BJ (cell line): ENCODE measurements at places on chromosomes 13 and 19.

DNA sequence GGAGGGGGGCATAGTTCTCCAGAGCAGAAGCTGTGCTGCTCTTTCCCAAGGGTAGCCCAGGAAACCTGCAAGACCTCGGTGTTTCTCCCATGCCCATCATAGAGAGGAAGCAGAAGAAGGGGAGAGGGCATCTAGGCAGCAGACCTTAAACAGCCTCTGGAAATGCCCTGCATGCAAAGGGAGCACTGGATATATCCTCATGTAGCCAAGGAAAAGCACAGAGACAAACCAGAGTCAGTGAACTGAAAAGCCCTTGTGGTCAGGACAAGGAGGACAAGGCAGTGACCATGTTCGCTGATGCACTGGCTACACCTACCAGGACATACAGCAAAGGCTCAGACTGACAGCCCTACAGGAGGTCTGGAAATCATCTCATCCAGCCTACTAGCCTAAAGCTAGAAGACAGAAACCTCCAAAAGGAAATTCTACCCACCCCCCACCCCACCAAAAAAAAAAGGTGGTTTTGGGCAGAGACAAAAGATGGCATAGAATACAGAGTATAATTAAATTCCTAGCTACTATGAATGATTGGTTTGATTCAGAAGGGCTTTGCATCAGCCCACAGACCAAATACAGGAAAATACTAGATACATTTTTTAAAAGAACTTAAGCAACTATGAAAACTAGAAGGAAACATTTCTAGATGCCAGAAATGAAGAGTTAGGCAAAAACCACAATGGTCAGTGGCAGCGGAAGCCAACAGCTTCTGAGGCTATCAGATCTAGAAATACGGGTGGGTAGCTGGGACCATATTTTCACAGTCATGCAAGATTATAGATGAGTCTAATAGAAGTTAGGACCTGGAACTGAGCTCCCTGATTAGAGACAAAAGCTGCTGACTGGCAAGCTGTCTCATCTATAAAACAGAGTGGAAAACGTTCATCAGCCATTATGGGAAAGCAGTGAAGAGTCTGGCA, 4.4 kb upstream of the TBC1D4 start:
- no peak for DNase-seq

GRCh38 chr13:112892426-112893206, 76.4 kb upstream of the MCF2L start:
- DNase-seq: no peak

GRCh38 chr19:6021878-6022569, 44.1 kb upstream of the RANBP3 start:
- DNase-seq: no peak

- no peak for DNase-seq
Observed at GRCh38 chr13:100540621-100541020, 48.0 kb downstream of the GGACT start.

DNA sequence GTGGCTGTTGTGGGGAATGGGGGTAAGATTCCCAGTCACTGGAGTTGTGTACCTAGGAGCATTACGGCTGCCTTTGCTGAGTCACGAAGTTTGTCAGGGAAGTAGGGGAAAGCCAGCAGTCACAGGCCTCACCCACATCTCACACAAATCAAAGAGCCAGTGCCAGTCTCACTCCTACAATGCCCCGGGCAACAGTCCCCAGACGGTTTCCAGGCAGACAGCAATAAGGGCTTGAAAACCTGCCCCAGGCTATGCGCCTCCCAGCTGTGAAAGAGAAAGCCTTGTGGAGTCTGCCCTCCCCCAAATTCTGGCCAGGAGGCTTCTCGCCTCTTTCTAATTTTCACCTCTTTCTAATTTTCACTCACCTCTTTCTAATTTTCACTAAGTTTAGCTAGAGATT, 142.3 kb upstream of the EDNRB start:
- DNase-seq: no peak

- DNase-seq: no peak
Observed at GRCh38 chr19:2750808-2751437, 11.1 kb upstream of the SLC39A3 start.

DNA sequence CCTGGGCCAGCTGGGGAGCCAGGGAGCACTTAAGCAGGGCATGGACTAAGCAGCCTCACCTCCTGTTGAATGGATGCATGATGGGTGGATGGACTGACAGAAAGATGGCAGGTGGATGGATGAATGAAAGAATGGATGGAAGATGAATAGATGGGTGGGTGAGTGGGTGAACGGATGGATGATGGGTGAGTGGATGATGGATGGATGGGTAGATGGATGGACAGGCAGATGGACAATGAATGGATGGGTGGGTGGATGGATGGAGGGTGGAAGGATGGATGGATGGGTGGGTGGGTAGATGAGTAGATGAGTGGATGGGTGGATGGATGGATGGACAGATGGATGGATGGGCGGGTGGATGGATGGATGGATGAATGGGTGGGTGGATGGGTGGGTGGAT, 18.7 kb downstream of the SHC2 start:
- no peak for DNase-seq

GRCh38 chr13:59354665-59355369, 808.9 kb downstream of the DIAPH3 start:
- DNase-seq: no peak
